ENCODE measurements at places on chromosomes 11 and 22.
A peak's percentile ranks its signal among the peaks of the same experiment; 100 is the strongest.

DNA sequence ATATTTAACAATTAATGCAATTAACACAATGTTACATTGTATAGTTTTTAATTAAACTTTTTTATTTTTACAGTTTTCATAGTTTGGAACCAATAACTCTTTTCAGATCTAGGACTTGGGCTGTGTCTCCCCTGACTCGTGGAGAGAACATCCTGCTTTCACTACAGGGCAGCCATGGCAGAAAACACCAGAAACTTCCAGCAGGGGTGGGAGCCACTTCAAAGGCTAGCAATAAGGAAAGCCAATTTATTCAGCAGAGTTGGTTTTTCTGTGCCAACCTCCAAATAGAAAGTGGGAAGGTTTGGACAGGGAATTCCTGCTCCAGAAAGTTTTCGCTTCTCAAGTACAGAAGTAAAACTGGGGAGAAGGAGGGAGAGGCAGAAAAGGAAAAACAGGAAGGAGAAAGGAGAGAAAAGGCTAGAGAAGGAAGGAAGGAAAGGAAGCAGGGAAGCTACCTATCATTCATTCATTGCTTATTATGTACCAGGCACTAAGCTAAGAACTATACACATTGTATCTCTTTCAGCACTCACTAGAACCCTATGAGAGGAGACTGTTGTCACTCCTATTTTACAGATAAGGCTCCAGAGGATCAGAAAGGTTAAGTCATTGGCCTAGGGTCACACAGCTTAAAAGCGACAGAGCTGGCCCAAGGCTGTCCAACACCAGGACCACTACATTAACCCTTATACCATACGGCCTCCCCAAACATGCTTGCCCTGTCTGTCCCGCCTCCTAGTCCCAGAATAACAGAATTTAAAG lies 54.8 kb upstream of the CREB3L1 start:
- DNase-seq = no peak

DNA sequence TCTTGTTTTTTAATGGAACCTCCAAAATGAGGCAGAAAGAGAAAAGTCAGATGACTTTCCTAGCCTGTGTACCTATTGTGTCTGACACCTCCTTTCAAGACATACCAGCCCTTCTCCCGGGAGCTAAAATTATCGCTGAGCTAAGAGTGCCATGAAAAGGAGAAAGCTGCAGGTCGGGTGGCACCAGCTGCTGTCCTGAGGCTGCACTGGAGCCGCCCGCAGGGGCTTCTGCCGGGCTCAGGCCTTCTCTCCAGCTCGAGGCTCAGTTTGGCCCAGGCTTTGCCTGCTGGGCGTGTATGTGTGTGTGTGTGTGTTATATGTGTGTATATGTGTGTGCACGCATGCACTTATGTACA lies 27.7 kb upstream of the RAB1B start:
- DNase-seq = no peak

DNA sequence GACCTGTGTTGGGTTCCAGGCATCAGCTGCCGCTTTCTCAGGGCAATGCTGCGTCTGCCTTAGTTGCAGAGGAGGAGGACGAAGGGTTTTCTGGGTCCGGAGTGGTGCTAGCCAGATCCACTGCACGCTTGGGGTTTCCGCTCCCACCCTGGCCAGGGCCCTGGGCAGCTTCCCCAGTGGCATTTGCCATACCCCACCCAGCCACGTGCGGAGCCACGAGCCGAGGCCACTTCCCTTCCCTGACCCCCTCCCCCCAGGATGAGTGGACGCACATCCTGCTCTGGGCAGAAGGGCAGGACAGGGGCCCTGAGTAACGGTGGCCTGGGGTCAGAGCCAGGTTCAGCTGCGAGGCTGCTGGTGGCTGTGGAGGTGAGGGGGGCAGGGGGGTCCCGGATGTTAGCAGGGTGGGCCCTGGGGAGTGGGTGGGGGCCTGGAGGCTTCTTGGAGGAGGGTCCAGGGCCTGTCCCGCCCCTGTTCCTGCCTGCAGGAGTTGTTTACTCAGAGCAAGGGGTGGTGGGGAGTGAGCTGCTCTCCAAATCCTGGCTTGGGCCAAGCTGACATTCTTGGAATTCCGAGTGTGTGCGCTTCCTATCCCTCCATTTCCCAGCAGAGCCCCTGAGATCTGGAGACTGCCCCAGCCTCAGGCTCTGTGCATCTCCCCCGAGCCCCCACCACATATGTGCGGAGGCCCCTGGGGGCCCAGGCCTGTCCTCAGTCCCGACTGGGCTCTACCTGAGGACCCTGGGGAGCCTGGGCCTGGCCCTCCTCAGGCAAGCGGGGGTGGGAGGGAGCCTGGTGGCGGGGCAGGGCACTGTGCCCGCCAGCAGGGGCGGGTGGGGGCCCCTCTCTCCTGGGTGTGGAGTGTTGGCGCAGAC lies 1.4 kb downstream of the TSPAN4 start:
- no peak for DNase-seq

DNA sequence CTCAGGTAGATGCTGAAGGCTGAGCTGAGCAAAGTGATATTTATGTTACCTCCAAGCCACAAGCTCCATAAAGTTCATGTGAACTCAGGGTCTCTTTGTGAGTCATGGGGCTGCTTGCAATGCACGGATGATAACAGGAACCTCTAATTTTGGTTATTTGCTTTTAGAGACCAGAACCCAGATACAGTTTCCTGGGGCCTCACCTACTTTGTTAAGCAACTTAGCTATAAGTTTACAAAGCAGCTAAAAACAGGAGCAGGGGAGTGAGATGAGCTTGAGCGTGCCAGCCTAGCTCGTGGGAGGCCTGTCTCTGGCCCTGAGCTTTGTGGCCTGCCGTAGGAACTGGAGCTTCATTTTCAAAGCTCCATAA lies 29.2 kb downstream of the SREBF2 start:
- DNase-seq = peak; percentile 65

DNA sequence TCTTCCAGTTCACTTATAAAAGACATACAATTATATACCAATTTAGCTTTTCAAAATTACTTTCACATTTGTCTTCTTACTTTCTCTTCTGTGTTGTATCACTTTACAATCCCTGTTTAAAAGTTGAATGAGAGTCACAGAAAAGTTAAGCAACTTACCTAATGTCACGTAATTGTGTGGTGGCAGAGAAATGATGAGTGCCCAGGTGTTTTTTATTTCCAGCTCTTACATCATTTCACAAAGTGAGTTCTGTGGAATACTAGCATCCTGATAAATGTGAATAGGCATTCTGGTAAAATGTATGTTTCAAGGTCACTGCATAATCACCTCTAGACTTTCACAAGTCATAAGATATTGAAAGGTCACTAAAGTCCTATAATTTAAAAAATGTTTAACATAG lies 133.0 kb upstream of the FIBIN start:
- DNase-seq = no peak

DNA sequence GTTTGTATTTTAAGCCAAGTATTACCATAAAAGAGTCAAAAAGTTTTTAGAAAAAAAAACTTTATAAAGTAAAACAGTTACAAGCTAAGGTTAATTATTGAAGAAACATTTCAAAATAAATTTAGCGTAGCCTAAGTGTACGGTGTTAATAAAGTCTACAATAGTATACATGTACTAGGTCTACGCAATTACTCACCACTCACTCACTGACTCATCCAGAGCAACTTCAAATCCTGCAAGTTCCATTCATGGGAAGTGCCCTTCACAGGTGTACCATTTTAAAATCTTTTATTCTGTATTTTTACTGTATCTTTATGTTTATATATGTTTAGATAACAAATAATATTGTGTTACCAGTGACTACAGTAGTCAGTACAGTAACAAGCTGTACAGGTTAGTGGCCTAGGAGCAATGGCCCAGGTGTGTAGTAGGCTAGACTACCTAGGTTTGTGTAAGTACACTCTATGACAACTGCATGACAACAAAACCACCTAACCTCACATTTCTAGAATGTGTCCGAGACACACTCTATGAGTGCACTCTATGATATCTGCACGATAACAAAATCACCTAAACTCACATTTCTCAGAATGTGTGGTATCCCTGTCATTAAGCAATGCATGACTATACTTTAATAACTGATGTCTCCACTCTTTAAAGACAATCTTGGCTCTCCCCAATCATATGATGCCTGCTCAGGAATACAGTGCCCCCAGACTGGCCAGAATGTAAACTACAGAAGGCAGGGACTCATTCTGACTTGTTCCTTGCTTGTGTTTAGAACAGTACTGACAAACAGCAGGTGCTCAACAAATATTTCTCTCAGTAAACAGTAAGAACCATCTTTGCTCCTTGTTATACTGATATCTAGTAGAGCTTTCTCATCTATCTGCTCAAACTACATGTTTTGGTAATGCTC lies 21.2 kb downstream of the KMT5B start:
- DNase-seq = no peak

- DNase-seq = no peak
Observed at GRCh38 chr11:75203138-75203537, 37.4 kb upstream of the TPBGL start.

GRCh38 chr11:69540118-69541000 lies 58.9 kb downstream of the LINC01488 start:
- no peak for DNase-seq

DNA sequence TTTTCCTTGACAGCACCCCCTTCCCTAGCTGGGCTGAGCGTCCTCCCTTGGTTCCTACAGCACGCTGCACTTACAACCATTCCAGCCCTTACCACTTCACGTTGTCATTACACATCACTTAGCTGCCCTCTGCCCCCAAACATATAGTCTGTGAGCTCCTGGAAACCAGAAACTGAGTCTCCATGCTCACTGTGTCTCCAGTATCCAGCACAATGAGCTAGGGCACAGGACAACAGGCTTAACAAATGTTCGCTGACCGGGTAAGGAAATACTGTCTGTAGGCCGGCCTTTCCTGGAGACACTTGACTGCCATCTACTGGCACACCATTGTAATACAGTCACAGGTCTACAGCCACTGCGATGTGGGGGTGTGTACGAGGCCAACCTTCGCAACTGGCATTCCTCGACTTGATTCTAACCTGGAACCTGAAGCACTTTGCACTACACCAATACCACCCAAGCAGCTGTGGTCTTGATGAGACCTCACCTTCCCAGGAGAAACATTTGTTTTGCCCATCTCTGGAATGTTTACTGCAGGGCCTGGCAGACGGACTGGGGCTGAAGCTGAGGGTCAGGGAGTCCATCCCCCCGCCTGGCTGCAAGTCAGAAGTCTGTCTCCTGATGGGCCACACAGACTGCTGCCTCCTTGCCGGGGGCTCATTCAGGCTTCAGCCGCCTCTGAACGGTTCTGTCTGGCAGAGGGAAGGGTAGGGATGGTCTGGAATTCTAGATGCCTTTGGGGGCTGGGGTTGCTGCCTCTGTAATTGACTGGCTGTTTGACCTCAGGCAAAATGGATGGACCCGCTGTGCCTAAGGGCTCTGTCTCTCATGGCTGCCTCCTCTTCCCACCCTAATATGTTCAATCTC lies 72.0 kb downstream of the SYN3 start:
- DNase-seq = peak; percentile 10

DNA sequence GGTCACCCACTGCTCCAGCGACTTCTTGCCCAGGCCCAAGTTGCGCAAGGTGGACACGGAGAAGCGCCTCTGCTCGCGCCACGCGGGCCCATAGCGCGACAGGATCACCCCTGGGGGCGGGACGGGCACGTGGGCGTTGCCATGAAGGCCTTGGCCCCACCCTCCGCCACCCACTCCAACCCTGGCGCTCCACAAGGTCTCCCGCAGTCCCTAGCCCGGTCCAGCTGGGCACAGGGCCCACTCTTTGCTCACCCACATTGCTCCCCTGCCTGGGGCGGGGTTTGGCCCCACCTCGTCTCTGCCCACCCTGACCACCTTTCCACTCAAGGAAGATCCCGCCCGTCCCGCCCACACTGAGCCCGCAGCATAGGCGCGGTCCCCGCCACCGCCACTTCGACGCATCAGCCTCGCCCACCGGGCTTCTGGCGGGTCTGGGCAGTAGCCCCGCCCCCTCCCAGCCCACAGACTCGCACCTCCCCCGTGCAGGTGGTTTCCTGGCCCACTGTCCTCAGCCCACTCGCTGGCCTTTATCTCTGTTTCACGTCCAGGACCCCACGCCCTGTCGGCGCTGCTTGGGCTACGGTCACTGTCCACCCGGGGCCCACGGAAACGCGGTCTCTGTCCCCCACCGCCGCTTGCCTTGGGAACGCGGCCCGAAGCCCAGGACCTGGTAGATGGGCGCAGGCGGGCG lies 12.3 kb upstream of the CYP2D6 start:
- no peak for DNase-seq

DNA sequence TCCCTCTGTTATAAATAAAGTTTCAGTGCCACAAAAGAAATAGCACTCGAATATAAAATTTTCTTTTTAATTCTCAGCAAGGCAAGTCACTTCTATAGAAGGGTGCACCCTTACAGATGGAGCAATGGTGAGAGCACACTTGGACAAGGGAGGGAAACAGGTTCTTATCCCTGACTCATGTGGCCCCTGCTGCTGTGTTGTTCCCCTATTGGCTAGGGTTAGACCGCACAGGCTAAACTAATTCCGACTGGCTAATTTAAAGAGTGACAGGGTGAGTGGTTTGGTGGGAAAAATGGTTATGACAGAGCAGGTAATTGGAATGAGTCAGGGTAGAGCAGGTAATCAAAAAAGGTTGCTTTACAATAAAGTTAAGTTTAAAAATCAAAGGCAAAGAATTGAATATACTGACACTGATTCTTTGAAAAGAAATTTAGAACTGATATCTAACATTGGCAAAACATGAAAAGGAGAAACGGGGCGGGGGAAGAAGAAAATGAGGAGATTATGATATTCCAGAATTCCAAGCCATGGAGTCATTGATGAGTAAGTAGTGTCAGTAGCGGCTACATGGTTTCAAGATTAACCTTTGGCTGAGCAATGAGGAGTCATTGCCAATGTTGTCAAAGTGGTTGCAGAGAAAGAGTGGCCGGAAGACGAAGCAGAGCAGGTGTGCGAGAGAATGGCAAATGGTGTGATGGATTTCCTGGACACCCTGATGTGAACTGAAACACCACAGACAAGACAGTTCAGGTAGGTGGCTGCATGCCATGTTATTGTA lies 48.4 kb upstream of the MRGPRX1 start:
- no peak for DNase-seq

DNA sequence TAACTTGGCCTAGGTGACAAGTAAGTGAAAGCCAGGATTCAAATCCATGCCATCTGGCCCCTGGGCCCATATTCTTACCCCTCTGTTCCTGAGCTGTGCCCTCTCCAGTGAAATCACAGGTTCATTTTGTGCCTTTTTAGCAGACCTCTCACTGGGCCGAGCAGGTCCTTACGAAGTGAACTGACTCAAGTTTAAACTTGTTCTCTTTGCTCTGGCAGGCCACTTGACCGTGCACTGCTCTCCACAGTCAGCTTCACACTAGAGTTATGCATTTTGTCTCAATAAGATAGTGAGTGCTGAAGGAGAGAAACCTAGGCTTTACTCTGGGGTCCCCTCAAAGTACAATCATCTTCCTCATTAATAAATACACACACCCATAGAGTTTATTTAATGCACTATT lies 40.7 kb downstream of the ARFGAP3 start:
- no peak for DNase-seq

GRCh38 chr11:14746857-14747395 lies 103.3 kb downstream of the PDE3B start:
- DNase-seq = no peak

- DNase-seq = no peak
Observed at GRCh38 chr11:65172600-65172999, 2.6 kb downstream of the SPDYC start.

DNA sequence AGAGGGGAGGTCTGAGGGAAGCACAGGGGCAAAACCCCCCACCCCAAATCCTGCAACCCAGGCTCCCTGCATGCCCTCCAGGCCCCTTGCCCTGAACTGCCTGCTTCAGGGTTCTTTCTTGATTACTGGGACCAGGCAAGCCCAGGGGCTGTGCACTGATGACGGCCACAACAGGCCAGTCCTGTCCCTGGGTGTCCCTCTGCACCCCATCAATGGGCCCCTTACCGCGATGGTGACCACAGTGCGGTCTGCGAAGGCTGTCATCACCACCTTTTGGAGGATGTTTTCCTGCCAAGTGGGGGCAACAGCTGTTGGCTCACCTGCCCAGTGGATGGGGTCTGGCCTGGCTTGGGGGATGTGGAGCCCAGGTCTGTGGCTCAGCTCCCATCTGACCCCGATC lies 5.0 kb upstream of the KCNJ11 start:
- DNase-seq = no peak

All from activated naive CD4-positive, alpha-beta T cell treated with Interleukin-2 at 50 U/mL for 16 hours (primary cell).